ENCODE measurements at places on chromosomes 2 and 18. TPM values are rescaled to one million over a fixed set of nuclear protein-coding genes. Genes with fewer than 3 reads are reported as not detected.

RIT2 gene
- not detected for polyA plus RNA-seq

TIMM21 gene
- polyA plus RNA-seq = 201 TPM

DNAJC5G gene
- polyA plus RNA-seq = not detected

MYOM1 gene
- polyA plus RNA-seq = 54.8 TPM

GATA6 gene
- 0.36 TPM for polyA plus RNA-seq

IGFBP5 gene
- 44.9 TPM for polyA plus RNA-seq

HTR2B gene
- 0.13 TPM for polyA plus RNA-seq

ABCB11 gene
- 0.01 TPM for polyA plus RNA-seq

GNLY gene
- 23.4 TPM for polyA plus RNA-seq

NCKAP1 gene
- 95.3 TPM for polyA plus RNA-seq

ATP6V1B1 gene
- 0.38 TPM for polyA plus RNA-seq

SERPINB13 gene
- polyA plus RNA-seq = not detected

DNA sequence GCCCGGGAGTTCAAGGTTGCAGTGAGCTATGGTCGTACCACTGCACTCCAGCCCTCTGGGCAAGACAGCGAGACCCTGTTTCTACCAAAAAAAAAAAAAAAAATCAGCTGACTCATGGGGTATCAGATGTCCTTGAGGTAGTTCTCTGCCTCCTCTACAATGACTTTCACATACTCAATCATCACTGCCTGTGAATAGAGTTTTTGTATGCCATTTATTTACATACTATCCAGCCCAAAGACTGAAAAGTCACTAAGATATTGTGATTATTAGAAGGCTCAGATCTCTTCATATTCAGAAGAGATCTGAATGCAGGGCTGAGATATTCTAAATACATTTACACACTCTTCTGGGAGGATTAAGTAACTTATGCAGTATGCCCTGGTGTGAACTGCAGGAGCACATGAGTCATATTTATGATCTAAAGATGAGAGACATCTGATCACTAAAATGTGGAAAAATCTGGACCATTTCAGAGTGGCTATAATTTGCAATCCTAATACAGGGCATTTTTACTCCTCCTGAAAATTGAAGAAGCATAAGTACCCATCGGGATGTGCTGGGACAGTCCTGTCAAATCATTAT, 38.9 kb downstream of the KLF7 start:
- DNase-seq = no peak

DNA sequence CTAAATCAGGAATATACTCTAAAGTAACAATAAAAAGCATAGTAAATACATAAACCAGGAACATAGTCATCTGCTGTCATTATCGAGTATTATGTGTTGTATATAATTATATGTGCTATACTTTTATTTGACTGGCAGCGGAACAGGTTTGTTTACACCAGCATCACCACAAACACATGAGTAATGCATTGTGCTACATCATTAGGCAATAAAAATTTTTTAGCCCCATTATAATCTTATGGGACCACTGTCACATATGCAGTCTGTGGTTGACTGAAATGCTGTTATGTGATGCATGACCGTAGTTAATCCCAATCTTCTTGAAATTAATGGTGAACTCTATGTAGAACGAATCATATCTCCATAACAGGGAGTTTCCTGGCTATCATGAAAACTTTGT, 136.7 kb upstream of the ZFP36L2 start:
- DNase-seq = no peak

- DNase-seq = no peak
These were observed 70.7 kb downstream of the MYOM1 start for GRCh38 chr18:3148930-3149535.

GRCh38 chr2:108092886-108093285, 106.6 kb downstream of the SLC5A7 start:
- DNase-seq = no peak

GRCh38 chr2:15906778-15907177, 33.6 kb upstream of the MYCN start:
- DNase-seq = no peak

DNA sequence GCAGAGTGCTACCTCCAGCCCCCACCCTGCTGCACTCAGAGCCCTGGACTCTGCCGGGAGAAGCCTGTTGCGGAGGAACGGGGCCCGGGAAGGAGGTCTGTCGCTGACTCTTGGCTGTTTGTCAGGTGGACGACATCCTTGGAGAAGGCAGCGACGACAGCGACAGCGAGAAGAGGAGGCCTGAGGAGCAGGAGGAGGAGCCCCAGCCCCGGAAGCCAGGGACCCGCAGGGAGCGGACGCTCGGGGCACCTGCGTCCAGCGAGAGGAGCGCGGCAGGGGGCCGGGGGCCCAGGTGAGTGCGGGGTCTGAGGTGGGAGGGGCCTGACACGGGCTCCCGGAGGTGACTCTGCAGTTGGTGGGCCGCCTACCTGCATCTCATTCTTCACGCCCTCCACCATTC, 56.6 kb downstream of the CTDP1 start:
- DNase-seq = no peak

DNA sequence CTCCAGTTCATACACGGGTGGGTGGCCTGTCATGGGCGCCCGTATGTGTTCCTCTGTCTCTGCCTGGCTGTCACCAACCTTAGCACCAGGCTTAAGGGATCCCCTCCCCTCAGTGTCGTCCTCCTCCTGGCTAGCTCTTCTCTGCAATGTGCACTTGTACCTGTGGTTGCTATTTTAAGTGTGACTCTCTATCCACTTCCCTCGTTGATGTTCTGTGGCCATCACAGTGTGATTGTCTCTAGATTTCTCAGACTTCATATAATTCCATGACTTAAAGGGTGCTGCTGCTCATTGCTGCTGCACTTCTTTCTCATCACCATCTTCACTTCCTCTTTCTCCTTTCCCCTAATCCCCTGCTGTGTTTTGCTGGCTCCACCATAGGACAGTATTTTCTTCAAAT, 143.4 kb downstream of the EML6 start:
- no peak for DNase-seq

- no peak for DNase-seq
These were observed 100.6 kb upstream of the ST3GAL5 start for GRCh38 chr2:85989288-85989865.

- no peak for DNase-seq
These were observed 38.1 kb downstream of the ATOH8 start for GRCh38 chr2:85791704-85792565.

GRCh38 chr2:157903626-157904025, 27.5 kb upstream of the ACVR1 start:
- no peak for DNase-seq

DNA sequence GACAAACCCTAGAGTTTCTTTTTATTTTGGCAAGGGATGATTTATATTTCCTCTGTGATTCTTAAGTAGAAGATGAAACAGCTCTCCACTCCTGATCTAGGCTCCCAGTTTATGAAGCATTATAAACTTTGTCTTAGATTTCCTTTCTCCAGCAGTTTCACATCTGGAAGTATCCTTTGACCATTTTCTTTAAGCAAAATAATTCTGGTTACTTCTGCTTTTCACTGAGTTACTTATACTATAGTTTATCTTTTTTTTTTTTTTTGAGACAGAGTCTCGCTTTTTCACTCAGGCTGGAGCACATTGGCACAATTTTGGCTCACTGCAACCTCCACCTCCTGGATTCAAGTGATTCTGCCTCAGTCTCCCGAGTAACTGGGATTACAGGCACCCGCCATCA, 45.5 kb downstream of the KCMF1 start:
- no peak for DNase-seq

DNA sequence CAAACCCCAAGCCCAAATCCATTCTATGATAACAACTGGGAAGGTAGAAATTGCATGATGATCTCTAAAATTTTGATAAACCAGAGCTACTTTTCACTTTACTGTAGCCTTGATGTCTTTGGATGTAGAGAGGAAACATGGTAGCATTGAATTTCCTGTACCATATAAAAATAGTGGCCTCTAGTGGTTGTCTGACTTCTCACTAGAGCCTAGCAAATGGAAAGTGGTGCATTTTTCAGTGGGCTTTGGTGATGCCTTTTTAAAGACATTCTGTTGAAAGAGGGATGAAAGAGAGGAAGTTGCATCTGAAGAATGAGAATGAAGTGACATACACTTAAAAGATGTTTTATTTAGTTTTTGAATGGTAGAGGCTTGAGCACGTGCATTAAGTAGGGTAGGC, 662.2 kb downstream of the XIRP2 start:
- DNase-seq = no peak

GRCh38 chr2:165633431-165633830, 160.6 kb downstream of the GALNT3 start:
- no peak for DNase-seq

GRCh38 chr18:56831988-56832387, 180.8 kb downstream of the WDR7 start:
- no peak for DNase-seq

GRCh38 chr18:75324686-75325257, 102.7 kb downstream of the SMIM21 start:
- DNase-seq = no peak

DNA sequence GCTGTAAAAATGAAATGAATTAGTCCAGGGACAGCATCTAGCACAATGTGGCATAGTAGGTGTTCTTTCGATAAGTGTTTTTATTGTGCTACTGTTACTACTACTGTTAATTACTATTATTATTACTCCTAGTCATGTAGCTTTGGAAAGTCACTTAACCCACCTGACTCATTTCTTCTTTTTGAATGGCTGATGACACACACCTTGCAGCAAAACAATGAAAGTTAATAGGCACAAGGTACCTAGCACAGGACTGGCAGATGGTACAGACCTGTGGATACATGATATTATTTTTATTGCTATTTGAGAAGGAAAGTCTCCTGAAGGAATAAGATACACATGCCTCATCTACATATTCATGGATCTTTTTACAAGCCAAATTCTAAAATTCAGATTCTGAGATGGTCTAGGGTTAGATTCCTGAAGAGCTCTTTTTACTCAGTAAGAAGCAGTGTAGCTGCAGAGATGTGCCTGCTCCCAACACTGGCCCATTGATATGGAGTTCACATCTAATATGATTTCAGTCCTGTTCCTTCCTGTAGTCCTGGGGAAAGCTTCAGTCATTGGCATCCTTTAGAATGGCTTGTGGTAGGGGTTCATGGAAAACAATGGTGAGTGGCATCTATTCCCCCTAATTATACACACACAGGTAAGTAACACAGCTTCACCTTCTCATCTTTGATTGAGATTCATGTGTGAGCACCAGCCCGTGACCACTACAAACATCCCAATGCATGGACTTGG, 7.9 kb upstream of the ERMN start:
- DNase-seq = no peak

DNA sequence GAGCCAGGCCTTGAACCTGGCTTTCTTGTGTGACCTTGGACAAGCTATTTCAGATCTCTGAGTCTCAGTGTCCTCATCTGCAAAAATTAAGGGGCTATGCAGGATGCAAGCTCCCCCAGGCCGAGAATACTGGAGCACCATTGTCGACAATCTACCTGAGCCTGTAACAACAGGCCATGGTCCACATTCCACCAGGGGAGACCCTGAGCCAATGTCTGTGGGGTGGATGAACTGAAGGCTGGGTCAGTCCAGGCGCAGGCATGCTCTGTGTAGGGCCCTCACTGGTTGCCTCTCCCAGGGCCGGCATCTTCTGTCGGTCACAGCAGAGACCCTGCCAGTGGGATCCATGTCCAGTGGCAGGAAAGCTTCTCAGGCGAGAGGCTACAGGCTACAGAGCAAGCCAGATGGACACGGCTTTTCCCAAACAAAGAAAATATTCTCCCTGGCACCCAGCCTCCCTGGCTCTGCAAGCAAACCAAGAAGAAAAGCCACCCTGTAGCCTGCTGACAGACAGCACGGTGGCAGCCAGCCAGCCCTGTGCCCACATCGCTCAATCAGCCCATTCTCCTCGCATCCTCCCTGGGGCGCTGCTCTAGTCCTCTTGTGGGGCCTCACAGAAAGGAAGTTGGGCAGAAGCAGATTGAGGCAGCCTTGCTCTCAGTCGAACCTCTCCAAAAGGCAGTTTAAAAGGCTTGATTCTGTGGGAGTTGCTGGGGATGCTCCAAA, 48.7 kb upstream of the FZD7 start:
- DNase-seq = no peak

- DNase-seq = no peak
These were observed 82.2 kb downstream of the CELF4 start for GRCh38 chr18:37483221-37483971.

DNA sequence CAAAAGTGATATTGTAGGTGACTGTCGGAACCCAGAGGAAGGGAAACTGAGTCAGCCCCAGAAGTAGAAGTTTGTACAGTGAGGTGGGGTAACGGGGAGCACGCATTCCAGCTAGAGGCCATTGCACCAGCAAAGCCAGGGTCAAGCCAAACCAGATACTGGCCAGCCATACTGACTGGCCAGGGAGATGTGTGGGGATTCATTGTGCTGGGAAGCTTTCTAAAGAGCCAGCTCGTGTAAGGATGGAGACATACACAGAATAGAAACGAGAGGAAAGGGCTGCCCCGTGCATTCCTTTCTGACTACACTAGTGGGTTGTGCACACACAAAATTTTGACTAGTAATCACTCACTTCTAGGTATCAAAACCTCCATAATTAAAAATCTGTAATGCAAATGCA, 175.3 kb upstream of the PID1 start:
- no peak for DNase-seq

GRCh38 chr2:129777146-129777545, 202.3 kb upstream of the RAB6C start:
- no peak for DNase-seq

DNA sequence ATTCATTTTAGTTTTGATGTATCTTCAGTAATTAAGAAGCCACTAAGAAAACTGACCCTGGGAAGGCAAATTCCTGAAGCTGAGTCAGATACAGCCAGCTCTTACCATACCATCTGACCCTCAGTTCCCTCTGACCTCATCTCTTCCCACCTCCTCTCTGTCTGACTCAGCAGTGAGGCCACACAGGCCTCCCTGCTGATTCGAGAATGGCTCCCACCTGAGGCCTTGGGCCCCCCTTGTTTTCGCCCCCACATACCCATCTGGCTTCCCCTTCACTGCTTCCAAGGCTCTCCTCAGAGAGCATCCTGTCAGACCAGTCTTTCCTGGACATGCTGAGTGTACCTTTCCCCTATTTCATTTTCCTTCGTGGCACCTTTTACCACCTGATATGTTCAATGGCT, 71.0 kb upstream of the CYP1B1 start:
- no peak for DNase-seq

GRCh38 chr2:113915082-113915819, 25.4 kb downstream of the ACTR3 start:
- DNase-seq = no peak

DNA sequence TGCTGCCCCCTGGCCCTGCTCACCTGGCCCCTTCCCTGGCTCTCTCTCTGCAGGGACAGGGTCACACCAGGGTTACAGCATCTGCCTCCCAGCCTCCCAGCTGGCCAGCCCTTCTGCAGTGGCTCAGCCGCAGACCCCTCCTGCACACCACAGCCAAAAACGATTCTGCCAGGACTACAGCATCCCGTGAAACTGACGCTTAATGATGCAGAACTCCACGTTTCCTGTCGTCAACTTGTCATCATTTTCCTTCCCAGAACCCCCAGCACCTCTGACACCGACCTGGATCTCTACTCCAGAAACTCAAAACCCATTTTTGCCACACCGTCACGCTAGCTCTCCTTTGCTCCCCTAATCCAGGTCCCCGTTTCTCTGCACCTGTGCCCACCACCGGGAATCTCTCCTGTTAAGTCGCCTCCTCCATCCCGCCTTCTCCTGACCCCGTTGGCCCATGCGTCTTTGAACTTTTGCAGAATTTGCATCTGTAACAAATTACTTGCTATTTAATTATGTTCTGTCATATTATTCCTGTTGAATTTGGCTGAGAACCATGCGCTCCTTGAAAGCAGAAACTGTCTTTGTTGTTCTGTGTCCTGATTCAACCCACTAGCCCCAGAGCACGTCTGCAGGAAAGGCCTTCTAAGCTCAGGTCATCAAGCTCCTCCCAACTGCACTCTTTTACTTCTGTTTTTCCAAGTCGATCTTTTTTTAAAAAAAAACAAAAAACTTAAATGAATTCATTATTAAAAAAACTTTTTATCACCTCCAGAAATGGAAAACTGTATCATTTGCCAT, 173.2 kb upstream of the COPS8 start:
- DNase-seq = no peak

Data from psoas muscle (tissue), 8 donors.